ENCODE measurements at places on chromosomes 13 and 19.
A peak's percentile ranks its signal among the peaks of the same experiment; 100 is the strongest.

- DNase-seq, result no peak
Measured at GRCh38 chr13:24670961-24671381, 9.2 kb upstream of the ATP12A start.

- DNase-seq, result no peak
Measured at GRCh38 chr13:83377491-83377890, 504.8 kb downstream of the SLITRK1 start.

DNA sequence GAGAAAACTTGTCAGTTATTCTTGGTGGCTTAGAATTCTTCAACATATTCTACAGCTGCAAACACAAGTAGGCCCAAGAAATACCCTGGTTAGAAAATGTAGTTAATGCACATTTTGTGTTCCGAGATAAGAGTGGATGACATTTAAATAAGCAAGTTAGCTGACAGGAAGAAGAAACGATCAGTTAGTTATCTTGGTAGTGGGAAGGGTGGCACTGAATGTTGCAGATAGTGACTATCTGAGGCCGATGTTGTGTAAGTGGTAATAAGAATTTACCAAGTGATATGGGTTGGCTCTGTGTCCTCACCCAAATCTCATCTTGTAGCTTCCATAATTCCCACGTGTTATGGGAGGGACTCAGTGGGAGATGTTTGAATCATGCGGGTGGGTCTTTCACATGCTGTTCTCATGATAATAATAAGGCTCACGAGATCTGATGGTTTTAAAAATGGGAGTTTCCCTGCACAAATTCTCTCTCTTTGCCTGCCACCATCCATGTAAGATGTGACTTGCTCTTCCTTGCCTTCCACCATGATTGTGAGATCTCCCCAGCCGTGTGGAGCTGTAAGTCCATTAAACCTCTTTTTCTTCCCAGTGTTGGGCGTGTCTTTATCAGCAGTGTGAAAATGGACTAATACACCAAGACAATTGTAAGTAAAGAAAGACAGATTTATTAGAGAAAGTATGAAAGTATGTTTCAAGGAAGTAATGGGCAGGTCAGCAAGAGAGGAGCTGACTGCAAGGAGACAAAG, 10.9 kb upstream of the AKAP11 start:
- DNase-seq, result no peak

DNA sequence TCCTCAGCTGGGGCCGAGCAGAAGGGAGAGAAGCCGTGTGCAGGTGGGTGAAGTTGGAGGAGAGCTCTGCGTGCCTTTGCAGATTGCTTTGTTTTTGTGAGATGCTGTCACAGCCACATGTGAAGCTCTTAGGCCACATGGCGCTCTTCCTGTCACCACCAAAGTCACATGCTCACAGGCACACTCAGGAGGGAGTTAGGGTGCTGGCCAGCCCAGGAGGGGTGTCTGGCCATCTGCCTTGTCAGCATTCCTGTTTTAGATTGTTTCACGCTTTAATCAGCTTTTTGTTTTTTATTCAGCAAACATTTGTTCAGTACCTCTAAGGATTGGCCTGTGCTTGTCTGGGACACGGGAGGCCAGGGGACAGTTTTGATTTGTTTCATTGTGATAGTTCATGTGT, 21.9 kb downstream of the GPATCH1 start:
- DNase-seq, result no peak

DNA sequence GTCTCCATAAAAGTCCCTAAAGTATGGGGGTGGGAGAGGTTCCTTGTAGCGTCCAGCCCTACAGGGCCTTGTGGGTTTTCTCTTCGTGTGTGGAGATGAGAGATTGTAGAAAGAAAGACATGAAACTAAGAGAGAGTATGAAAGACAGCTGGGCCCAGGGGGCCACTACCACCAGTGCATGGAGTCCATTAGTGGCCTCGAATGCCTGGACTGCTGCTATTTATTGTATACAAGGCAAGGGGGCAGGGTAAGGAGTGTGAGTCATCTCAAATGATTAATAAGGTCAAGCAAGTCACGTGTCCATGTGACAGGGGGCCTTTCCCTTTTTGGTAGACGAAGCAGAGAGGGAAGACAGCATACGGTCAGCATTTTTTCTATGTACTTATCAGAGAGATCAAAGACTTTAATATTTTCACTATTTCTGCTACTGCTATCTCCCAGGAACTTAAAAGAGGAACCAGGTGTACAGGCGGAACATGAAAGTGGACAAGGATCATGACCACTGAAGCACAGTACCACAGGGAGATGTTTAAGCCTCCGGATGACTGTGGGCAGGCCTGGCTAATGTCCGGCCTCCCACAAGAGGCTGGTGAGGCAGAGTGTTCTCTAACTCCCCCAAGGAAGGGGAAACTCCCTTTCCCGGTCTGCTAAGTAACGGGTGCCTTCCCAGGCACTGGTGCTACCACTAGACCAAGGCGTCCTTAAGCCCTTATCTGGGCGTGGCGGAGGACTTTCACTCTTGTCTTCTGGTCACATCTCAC, 25.5 kb downstream of the FGF21 start:
- peak; percentile 22 for DNase-seq

GRCh38 chr13:114064450-114065140, 67.8 kb downstream of the RASA3 start:
- DNase-seq, result peak; percentile 92

GRCh38 chr13:18959996-18960395, 221.6 kb downstream of the TUBA3C start:
- no peak for DNase-seq

DNA sequence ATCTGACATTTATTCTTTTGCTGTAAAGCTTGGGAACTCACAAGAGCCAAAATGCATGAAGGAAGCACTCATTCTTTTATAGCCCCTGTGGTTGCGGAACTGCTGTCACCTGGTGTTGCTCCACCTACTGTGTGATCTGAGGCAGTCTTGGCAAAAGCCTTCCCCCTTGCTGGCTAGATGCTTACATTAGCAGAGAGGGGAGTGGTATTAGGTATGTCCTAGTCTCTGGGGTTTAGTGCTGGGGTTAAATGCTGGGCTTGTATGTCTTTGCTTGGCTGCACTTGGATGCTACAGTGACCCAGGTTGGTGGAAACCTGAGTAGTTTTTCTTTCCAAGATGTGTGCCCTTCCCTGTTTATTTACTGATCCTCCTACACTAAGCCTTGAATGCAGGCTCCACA, 99.3 kb downstream of the WDFY2 start:
- no peak for DNase-seq

DNA sequence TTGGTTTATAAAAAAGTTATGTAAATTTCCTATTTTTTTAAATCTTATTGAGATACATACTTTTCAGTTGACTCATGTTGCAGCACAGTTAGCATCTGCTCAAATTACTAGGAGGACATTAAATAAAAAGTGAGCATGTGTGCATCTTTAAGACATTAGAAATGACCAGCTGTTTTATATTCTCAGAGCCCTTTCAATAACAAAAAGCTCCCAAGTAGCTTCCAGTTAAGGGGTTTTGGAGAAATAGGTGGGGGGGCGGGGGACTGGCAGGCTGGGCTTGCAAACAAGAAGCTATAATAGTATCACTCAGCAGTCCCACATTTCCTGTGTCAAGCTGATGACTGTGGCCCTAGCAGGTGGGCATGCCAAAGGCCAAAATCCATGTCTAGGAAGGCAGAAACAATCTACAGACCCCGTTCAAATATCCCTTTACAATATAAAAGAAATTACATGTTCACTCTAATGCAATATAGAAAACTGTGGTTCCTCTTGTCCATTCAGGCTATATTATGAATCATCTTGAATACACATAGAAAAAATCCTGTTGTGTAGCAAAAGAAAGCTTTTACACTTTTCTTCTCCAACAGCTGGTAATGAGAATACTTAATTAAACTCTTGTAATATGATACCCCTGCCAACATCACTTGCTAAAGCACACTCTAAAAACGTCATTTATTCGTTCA, 1713.2 kb upstream of the SLC10A2 start:
- no peak for DNase-seq

DNA sequence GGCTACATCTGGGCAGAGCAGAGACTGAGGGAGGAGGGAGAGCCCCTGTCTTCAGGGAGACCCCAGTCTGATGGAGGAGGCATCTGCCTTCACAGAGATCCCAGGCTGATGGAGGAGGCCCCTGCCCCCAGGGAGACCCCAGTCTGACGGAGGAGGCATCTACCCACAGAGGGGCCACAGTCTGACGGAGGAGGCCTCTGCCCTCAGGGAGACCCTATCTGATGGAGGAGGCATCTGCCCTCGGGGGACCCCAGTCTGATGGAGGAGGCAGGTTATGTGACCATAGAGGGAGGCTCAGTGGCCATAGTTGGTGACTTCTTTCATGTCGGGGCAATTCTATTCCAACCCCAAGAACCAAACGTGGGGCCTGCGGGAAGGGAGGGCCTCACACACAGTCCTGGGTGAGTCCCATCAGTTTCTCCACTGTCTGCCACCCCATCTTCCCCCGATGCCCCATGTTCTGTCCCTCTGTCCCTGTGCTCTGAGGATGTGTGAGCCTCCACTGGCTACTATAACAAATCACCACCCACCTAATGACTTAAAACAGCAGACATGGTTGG, 14.3 kb downstream of the MISP start:
- no peak for DNase-seq

DNA sequence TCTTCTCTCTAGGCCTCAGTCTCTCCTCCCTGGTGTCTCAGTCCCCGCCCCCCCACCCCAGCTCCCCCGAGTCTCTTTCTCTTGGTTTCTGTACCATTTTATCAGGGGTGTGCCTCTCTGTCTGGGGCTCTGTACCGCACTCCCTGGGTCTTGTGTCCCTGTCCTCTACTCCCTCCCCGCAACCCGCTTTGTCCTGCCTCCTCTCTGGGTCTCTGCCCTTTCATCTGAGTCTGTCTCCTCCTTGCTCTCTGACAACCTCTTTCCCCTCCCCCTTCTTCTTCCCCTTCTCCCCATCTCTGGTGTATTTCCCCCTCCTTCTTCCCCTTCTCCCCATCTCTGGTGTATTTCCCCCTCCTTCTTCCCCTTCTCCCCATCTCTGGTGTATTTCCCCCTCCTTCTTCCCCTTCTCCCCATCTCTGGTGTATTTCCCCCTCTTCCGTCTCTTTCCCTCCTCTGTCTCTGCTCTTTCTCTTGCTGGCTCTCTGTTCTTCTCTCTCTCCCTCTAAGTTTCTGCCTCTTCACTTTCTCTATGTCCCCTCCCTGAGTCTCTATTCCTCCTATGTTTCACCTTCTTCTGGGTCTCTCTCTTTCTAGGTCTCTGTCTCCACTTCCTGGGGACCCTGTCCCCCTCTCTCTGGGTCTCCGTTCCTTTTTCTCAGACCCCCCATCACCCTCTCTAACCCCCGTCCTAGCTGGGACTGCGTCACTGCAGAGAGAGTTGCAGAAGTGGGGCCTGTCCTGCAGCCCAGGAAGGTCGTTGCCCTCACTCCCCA, 2.2 kb upstream of the KCNC3 start:
- no peak for DNase-seq

GRCh38 chr19:18975869-18976268, 34.9 kb upstream of the HOMER3 start:
- DNase-seq, result no peak

DNA sequence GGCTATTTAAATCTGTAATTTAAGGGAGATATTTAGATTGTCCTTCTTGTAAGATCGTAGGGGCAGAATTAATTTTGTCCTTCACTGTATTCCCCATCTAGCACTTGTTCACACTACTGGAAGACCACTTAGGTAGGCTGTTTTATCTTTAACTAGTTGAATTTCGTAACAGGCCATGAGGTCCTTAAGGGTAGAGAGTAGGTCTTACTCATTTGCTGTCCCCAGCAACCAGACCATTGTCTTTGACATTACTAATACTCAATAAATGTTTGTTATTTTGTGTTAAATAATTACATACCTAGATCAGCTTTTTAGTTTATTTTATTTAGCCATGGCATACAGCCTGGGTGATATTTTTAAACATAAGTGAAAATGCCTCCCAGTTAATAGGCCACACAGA, 177.1 kb downstream of the PCCA start:
- DNase-seq, result no peak

- peak; percentile 42 for DNase-seq
Measured at GRCh38 chr13:95201814-95202651, 99.2 kb downstream of the ABCC4 start.

DNA sequence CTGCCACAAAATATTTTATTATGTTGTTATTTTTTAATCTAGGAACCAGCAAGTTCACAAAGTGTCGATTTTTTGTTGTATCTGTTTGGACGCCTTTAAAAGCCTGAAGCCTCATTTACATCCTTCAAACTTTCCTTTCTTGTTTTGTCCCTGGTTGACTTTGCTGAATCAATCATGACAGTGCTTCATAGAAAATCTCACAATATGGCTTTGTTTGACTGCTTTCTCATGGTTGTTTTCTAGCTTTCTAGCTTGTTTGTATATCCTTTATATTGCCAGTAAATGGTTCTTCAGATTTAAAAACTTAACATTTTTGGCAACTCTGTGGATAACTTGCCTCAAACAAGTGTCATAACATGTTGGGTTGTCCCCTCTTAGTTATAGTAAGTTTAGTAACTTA, 84.1 kb upstream of the ATXN8OS start:
- peak; percentile 90 for DNase-seq

DNA sequence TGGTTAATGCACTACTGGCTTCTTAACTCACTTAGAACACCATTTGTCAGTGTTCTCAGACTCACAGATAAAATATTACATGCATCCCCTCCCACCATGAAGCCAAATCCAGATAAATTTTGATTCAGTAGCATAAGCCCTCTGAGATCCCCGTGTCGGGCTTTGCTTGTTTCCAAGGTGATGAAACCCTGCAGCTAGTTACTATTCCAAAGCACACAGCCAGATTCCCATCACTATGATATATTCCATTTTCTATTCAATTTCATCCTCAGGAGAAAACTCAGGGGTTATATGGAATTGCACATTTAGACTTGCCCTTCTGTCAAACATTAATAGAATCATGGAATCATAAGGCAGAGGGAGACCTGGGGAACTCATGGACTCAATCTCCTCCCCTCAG, 9.4 kb upstream of the FAM124A start:
- no peak for DNase-seq

- DNase-seq, result no peak
Measured at GRCh38 chr13:41680900-41681299, 223.6 kb downstream of the RGCC start.

DNA sequence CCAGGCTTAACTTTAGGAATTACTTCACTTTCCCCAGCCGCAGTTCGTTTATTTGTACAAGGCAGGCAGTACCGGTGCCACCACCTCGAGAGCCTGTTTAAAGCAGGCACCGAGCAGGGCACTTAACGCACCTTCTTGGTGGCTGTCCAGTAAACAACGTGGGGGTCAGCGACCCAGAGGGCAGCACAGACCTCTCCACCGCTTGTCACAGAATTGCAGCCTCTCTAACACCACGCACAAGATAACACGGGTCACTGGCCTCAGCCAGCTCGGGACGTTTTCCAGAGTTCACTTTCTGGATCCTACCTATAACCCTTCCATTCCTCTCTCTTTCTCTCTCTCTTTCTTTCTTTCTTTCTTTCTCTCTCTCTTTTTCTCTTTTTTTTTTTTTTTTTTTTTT, 16.8 kb upstream of the ELAVL1 start:
- no peak for DNase-seq

GRCh38 chr13:32857077-32857476, 159.1 kb upstream of the KL start:
- DNase-seq, result no peak

- no peak for DNase-seq
Measured at GRCh38 chr19:13007292-13008045, 12.2 kb downstream of the NFIX start.

GRCh38 chr19:327291-328024, 17.1 kb downstream of the MIER2 start:
- DNase-seq, result no peak

- DNase-seq, result no peak
Measured at GRCh38 chr19:42540071-42540553, 11.8 kb upstream of the CEACAM1 start.
